Forelimb muscle (tissue), 1 donor: ENCODE measurements at places on chromosomes 7 and 10.

DNA sequence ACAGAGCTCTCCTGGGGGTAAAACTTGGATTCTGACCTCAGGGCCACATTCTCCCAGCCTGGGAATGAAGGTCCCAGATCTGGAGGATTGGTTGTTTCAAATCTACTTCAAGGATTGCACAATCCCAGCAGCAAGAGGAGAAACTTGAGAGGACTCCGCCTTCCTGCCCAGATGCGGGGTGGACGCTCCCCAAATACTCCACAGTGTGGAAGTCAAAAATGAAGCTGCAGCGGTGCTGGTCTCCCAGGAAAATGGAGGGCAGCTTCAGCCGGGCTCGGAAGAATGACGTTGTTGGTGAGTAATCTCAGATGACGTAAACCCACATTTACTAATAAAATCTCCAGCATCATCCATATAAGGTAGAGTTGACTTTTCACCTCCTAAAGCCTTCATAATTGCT lies 31.5 kb upstream of the PPP2R2D start:
- no peak for DNase-seq

GRCh38 chr7:159310457-159311171 lies 165.9 kb upstream of the VIPR2 start:
- no peak for DNase-seq

DNA sequence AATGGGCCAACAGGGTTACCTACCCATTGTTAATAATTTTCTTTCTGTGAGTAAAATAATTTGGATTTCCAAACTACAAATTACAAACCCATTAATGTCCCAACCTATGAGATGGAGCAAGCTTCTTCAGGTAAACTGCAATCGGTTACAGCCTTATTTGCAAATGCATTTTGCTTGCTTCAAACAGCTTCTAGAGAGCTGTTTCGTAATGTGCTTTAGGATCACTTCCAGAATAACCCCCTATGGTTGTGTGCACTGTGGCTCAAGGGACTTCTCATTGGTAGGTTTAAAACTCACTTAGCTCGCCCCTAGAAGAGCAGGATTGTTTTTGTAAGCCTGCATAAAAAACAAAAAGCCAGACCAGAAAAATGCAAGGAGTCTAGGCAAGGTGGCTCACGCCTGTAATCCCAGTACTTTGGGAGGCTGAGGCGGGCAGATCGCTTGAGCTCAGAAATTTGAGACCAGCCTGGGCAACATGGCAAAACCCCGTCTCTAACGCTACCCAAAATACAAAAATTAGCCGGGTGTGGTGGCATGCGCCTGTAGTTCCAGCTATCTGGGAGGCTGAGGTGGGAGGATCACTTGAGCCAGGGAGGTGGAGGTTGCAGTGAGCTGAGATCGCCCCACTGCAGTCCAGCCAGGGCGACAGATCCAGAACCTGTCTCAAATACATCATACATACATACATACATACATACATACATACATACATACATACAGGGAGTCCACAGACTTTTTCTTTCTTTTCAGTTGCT lies 3.3 kb upstream of the MAP3K8 start:
- DNase-seq: no peak

DNA sequence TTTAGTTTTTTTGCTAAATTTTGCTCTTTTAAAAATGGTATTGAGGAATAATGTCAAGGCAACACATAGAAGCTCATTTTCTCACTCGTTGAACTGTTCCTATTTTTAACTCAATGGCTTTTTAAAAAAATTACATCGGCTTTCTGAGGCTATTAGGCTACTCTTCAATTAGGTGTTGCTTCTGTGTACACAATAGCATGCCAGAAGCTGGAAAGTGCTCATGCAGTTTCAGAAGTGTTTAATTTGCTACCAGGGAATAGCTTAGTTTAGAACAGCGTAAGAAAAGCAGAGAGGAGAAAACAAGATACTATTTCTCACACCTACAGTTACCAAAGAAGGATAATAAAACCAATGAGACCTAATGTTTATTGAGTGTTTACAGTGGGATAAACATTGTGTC lies 157.4 kb downstream of the NXPH1 start:
- no peak for DNase-seq

- DNase-seq: no peak
Observed at GRCh38 chr7:130084037-130084875, 13.9 kb downstream of the KLHDC10 start.

- DNase-seq: no peak
Observed at GRCh38 chr10:72134785-72135767, 46.7 kb upstream of the SPOCK2 start.

DNA sequence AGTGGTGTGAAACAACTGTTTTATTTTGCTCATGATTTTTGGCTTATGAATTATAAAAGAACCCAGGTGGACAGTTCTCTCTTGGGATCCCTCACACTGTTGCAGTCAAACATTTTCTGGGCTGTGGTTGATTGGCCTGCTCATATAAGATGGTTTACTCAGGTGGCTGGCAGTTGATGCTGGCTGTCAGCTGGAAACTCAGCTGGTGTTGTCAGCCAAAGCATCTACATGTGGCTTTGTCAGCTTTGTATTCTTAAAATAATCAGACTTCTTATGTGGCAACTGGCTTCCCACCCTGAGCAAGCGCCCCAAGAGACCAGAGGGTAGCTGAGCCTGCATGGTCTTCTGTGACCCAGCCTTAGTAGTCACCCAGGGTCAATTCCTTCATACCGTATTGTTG lies 534.7 kb downstream of the NRG3 start:
- DNase-seq: no peak

GRCh38 chr7:47778153-47778661 lies 170.1 kb downstream of the PKD1L1 start:
- DNase-seq: no peak

DNA sequence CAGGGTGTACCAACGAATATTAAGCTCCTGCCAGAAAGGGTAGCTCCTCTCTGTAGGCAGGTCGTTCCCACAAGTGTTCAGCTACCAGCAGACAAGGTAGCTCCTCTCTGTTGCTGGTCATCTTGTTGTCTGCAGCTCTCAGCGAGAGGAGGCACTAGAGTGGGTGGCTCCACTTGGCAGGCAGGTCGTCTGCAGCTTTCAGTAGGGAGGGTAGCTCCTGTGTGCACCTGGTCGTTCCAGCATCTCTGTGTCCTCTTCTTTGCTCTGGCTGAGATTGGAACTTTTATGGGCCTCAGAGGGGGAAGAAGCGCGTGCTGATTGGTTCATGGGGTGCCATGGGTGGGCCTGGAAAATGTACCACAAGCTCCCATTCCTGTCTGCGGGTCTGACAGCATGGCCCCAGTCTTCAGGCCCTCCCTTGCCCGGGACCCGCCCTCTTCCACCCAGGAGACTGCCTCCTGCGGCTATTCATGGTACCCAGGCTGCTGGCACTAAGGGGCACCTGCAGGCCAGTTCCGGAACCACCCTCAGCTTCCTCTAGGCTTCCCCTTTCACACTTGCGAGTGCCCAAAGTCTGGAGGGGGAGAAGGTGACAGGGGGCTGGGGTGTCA lies 63.9 kb upstream of the CACNA2D1 start:
- DNase-seq: no peak

GRCh38 chr10:73932620-73933112 lies 21.7 kb downstream of the PLAU start:
- no peak for DNase-seq

- DNase-seq: no peak
Observed at GRCh38 chr7:158849442-158849767, 7.0 kb upstream of the DYNC2I1 start.

DNA sequence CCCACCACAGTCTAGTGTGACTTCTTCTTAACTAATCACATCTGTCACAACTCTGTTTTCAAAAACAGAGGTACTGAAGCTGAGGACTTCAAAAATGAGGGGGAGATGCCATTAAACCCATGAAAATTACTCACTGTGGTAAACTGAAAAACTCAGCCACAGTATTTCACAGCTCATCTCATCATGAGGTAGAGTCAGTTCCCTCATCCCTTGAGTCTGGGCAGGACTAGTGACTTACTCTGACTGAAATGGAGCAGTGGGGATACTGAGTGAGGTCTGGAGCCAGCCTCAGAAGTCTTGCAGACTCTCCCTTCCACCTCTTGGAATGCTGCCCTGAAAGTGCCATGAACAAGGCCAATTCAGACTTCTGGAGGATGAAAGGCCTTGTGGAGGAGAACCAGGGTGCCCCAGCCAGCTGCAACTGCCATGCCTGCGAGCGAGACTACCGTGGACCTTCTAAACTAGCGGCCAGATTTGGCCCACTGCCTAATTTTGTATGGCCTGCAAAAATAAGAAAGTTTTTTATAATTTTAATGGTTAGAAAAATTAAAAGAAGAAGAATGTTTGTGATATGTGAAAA lies 24.7 kb upstream of the ANKRD1 start:
- no peak for DNase-seq

- no peak for DNase-seq
Observed at GRCh38 chr7:66246554-66247171, 41.5 kb downstream of the TPST1 start.

GRCh38 chr10:11180228-11180627 lies 162.6 kb downstream of the CELF2 start:
- no peak for DNase-seq

DNA sequence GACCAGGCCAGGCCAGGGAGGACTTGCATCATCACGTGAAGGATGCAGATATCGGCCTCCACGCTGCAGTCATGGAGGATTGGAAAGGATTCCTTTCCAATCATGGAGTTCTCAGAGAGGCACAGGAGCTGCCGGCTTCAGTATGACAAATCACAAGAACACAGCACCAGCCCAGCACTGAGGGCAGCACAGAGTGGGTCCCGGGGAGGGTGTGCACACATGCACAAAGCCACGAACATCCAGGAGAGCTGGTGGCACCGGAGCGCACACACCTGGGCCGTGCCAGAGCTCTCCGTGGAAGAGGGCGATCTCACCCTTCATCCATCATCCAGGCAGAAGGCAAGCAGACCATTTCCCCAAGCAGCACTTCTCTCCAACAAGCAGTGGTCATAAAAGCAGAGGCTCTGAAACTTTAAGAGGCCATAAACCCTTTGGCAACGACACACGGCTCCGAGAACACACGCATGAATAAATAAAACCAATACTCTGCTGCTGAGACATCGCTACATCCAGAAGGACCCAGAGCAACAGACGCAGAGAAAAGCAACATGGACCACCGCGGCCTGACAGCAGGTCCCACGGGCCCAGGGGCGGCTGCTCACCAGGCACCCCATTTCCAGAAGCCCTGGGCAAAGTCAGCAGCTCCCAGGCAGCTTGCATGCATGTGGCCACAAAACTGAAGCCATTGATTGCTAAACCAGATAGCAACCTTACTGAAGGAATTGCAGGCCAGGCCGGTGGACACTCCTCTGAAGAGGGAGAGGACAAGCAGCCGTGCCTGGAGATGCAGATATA lies 180.8 kb downstream of the USP6NL start:
- no peak for DNase-seq

DNA sequence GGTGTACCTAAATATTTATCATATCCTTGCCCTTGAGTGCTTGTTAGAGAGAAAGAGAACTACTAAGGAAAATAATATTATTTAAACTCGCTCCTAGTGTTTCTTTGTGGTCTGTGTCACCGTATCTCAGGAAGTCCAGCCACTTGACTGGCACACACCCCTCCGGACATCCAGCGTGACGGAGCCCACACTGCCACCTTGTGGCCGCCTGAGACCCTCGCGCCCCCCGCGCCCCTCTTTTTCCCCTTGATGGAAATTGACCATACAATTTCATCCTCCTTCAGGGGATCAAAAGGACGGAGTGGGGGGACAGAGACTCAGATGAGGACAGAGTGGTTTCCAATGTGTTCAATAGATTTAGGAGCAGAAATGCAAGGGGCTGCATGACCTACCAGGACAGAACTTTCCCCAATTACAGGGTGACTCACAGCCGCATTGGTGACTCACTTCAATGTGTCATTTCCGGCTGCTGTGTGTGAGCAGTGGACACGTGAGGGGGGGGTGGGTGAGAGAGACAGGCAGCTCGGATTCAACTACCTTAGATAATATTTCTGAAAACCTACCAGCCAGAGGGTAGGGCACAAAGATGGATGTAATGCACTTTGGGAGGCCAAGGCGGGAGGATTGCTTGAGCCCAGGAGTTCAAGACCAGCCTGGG lies 11.4 kb downstream of the SERPINE1 start:
- DNase-seq: no peak

- no peak for DNase-seq
Observed at GRCh38 chr10:127122831-127123230, 73.6 kb downstream of the INSYN2A start.

GRCh38 chr7:2855386-2855785 lies 11.3 kb upstream of the GNA12 start:
- no peak for DNase-seq
